ENCODE measurements at places on chromosomes 13 and 19.
A peak's percentile ranks its signal among the peaks of the same experiment; 100 is the strongest.

DNA sequence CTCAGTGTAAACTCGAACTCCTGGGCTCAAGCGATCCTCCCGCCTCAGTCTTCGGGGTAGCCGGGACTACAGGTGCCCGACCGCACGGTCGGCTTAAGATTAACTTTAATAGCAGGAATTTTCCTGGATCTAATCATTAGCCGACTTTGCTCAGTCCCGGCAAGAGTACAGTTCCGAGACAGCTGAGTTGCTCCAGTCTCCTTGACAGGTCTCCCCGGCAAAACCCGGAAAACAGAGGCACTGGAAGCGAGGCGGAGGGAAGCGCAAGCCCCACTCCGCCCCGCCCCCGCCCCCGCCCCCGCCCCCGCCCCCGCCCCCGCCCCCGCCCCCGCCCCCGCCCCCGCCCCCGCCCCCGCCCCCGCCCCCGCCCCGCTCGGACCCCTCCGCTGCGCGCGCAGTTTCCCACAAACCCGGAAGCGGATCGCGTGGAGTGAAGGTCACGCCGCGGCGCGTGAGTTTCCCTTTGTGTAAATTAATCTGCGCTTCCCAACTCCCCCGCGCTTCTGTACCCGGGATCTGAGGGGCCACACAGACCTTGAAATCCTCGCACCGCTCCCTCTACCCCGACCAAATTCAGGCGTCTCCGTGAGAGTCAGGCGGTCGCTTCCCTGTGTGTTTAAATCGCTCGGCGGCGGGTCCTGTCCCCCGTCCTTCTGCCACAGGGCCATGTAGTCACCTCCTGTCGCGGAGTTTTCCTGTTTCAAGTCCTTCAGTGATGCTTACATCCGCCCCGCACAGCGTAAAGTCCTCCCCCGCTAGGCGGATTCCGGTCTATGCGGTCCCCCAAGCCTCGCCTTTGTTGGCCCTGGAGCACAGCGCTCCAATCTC, at the start of gene ZNF480:
ZNF480 (plus strand) TSS at position 397 of the 828 bp plus-strand sequence. CDS start 3,244 bp downstream, outside the sequence.
- no peak for DNase-seq

- DNase-seq, result no peak
These were observed 772 bp downstream of the PARP4 start for GRCh38 chr13:24511816-24512196.

DNA sequence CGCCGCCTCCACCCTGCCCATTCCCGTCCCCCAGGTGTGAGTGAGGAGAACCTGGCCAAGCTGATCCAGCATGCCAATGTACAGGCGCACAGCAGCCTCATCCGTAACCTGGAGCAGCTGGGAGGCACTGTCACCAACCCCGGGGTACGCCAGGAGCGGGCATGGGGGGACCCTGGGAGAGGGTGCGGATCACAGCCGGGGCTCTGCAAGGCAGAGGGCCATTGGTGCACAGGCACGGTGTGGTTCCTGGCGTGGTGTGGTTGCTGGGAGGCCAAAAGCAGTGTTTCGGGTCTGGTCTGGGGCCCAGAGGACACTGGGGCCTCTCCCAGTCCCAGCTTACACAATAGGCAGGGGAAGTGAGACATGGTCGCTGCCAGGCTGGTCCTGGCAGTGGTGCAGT, 8.3 kb downstream of the STXBP2 start:
- DNase-seq, result no peak

- DNase-seq, result no peak
These were observed 15.8 kb upstream of the LATS2 start for GRCh38 chr13:21077076-21077787.

- no peak for DNase-seq
These were observed at the start of gene LGALS4 for GRCh38 chr19:38812841-38813320. LGALS4 (minus strand) TSS chr19:38812945; CDS start chr19:38812886, 59 bp downstream.

GRCh38 chr13:86201477-86201876, 402.3 kb upstream of the SLITRK6 start:
- no peak for DNase-seq

DNA sequence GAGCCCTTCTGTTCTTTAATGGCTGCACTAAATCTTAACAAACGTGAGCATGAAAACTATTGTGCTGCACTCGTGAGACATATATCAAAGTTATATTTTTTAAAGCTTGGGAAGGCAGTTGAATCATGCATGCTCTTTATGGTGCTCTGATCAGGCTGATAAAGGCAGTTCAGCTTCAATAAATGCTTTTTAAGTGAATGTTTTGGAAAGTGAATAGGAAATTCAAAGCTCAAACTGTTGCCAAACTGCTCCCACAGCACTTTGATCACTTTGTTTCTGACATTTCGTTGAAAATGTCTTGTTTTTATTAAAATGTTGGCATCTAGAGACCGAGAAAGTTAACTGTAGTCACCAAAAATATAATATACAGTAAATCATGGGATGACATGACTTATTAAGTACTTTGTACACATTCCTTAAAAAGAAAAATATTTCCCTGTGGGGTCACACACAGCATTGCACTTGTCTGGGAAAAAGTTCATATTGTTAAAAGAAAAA, 625.7 kb upstream of the PCDH9 start:
- DNase-seq, result no peak

DNA sequence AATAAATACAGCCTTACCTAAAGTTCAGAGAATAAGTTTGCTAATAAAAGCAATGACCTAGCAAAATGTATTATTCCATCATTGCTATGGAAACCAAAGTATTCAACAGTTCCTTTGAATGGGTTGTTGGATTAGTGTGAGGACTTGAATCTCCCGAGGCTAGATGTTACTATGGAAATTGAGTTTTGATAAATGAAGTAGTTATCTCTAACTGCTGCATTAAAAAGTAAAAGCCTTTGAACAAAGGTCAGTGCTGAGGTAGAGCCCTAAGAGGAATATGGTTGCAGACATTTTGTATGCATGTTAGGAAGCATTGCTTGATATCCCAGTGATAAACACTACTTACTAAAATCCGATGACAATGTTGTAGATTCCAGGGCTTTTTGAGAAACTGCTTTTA, 6.2 kb downstream of the KLF5 start:
- DNase-seq, result no peak

GRCh38 chr13:25046274-25046984, 49.5 kb upstream of the PABPC3 start:
- no peak for DNase-seq

DNA sequence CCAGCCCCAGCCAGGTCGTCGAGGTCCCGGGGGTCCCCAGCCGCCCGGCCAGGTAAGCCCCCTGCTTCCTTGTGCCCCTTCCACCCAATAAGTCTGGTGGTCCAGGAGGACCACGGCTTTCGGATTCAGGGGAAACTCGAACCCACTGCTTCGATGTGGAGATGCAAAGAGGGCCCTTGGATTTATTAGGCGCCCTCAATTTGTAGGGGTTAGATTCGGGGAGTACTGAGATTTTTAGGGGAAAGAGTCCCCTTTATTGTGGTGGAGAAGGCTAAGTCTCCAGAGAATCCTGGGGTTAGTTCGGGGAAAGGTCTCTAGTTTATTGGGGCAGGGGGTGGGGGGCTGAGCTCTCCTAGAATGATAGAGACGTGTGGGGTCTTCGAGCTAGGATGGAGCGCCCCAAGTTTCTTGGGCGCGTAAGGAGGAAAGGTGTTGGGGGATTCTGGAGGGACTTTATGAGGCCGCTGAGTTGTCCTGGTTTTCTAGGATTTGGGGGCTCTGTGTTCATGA, 3.8 kb upstream of the LTBP4 start:
- DNase-seq, result no peak

GRCh38 chr19:2044709-2045500, 6.1 kb downstream of the MKNK2 start:
- DNase-seq, result no peak

- no peak for DNase-seq
These were observed 254.3 kb upstream of the PRR20A start for GRCh38 chr13:56886398-56886797.

DNA sequence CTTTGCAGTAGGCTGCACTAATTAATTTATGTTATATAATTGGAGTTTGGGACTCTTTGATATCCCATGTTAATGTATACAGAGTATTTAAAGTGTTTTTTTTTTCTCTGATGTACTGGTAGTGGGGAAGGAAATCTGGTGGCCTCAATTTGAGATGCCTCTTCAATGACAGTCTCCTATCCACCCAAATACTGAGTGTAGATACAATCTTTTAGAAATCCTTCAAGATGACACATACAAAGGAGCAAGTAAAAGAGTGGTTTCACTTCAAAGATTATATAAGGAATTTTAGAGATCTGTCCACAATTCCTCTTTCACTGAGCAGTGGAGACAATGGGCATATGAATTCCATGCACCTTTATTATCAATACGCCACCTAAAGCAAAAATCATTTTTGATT, 15.1 kb downstream of the NALCN start:
- no peak for DNase-seq

GRCh38 chr19:34661357-34661756, 15.6 kb downstream of the SCGB2B2 start:
- no peak for DNase-seq

DNA sequence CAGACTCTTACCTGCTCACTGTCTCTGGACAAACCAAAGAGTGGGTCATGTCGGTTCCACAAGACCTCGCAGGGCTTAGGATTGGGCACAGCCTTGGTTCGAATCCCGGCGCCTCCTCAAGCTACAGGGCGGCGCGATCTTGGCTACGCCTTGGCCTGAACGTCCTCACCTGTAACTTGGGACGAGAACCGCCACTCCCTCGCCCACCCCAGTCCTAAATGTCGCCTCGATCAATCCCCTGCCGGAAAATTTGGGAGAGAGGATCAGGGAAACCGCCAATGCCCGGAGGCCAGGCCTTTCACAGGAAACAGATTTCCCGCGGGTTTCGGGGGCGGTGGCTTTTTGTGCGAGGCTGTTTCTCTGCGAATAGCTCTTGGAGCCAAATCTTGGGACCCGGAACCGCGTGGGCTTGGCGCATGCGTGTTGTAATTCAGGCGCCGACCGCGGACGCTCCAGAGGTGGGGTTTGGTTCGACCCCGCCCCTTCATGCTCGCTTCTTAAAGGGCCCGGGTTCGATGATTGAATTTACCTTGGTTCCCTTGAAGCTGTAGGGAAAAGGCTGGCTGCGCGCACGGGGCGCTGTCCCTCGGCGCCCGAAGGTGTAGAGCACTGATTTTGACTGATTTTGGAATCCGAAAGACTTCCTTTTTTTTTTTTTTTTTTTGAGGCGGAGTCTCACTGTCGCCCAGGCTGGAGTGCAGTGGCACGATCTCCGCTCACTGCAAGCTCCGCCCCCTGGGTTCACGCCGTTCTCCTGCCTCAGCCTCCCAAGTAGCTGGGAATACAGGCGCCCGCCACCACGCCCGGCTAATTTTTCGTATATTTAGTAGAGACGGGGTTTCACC, at the start of gene NR2C2AP:
NR2C2AP (minus strand) TSS at position 403 of the 845 bp plus-strand sequence; CDS start at position 49, 354 bp downstream.
- peak; percentile 87 for DNase-seq

DNA sequence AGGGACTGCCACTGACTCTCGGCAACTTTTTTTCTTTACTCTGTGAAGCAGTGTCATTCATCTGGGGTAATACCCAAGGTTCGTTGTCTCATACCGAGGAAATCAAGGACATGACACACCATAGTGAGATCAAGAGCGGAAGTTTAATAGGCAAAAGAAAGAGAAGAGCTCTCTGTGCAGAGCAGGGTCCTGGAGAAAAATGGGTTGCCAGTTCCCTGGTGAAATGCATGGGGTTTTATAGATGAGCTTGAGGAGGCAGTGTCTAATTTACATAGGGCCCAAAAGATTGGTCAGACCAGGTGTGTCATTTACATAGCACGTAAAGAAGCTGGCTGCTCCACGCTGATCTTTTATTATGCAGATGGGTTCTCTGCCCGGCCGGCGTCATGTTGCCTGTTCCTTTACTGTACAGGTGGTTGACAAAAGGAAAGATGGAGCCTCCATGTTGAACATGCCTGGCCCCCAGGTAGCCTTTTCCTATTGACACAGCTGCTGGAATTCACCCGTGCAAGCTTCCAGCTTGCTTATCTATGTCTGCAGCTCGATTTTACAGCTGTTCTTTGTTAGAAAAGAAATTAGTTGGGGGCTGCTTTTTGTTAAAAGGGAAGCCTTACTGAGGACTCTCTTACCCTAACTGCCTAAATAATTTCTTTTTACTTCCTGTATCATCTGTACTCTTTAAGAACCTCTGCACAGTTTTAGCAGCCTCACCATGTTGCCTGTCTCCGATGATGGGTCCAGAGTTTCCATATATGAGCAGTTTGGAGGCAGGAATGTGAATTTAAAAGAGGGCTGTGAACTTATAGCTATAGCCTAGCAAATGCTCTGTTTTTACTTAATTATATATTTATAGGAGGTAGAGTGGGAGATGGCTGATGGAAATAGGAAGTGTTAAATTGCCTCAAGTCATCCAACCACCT, 98.0 kb upstream of the DIAPH3 start:
- no peak for DNase-seq

GRCh38 chr13:111623208-111623607, 302.8 kb downstream of the TEX29 start:
- no peak for DNase-seq

DNA sequence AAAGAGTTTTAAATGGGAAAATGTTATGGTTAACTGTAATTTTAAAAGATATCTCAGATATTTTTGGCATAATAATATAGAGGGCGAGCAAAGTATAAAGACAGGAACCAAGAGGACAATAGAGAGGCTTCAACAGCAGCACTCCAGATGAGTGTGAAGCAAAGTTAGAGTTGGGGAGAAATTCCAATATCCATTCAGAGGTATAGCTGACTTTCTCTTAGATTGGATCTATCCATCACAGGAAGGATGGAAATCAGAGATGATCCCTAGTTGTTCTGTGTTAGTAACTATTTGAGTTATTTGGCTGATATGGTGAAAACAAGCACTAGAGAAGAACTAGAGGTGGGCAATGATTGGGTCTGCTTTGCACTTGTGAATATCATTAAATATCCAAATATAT, 786.0 kb upstream of the KLHL1 start:
- DNase-seq, result no peak

- peak; percentile 16 for DNase-seq
These were observed 1.6 kb upstream of the TTC9B start for GRCh38 chr19:40219721-40220276.

- DNase-seq, result no peak
These were observed 98.6 kb downstream of the RBM26 start for GRCh38 chr13:79307433-79307861.

- no peak for DNase-seq
These were observed 2.0 kb downstream of the ZNF568 start for GRCh38 chr19:36918090-36918489.

DNA sequence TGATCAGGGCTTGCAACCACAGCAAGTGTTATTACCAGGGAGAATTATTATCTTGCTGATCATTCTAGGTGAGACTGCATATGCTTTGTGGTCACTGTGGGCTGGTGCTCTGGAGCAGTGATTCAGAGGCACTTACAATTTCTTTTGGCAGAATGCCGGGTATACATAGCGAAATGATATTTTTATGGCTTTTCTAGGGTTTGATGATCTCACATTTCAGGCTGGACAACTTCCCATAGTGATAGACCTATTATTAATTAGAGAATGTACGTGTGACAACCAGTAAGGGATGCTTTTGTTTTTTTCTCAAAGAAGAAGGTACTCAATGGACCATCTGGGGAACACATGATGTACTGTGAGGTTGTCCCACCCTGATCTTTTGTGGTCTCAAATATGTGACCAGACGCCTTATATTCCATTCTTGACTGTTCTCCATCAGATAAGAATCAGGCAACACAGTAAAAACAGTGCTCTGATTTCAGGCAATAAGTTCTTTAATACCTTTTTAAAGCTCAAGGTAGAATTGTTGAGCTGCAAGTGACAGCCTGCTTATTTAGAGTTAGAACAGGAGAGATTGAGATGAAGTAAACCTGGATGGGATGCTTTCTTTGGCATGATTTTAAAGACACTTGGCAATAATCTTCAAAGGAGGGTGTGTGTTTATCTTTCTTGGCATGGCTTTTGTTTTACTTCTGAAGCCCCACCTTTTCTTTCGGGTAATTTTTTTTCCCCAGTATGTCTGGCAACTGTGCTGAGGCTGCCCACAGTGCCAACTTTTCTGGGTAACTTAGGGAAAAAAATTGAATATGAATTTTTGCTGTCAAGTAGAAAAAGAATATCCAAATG, 27.4 kb upstream of the SCEL start:
- no peak for DNase-seq
